ENCODE measurements at places on chromosomes 1 and 21.

GRCh38 chr1:47924270-47925048 lies 72.7 kb downstream of the TRABD2B start:
- DNase-seq, result no peak

GRCh38 chr1:179141592-179142251 lies 59.9 kb downstream of the TOR3A start:
- no peak for DNase-seq

- DNase-seq, result no peak
Measured at GRCh38 chr1:145689922-145690321, 17.2 kb downstream of the PDZK1 start.

GRCh38 chr1:207752456-207752998 lies 673 bp downstream of the CD46 start:
- DNase-seq, result no peak

- no peak for DNase-seq
Measured at GRCh38 chr1:233268389-233269022, 27.0 kb downstream of the PCNX2 start.

GRCh38 chr1:86741947-86742572 lies 37.7 kb downstream of the SH3GLB1 start:
- DNase-seq, result peak; percentile 6

GRCh38 chr1:205287767-205288559 lies 33.6 kb downstream of the NUAK2 start:
- DNase-seq, result no peak

GRCh38 chr21:42317341-42317741 lies 2.1 kb upstream of the TFF3 start:
- DNase-seq, result no peak

- no peak for DNase-seq
Measured at GRCh38 chr1:201360486-201360885, 17.0 kb downstream of the TNNT2 start.

DNA sequence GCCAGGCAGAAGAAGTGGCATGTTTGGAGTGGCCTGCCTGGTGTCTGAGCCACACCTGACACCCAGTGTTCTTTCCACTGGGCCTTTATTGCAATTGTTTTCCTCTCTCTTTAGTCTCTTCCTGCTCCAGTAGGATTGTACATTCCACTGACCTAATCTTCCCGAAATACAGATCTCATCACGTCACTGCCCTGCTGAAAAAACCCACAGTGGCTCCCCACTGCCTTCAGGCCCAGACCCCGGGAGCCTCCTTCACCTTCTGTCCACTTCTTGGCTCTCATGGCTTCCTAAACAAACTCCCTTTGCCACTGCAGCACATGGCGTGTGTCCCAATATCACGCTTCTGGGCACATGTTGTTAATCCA lies 25.3 kb upstream of the ATP5PO start:
- no peak for DNase-seq

DNA sequence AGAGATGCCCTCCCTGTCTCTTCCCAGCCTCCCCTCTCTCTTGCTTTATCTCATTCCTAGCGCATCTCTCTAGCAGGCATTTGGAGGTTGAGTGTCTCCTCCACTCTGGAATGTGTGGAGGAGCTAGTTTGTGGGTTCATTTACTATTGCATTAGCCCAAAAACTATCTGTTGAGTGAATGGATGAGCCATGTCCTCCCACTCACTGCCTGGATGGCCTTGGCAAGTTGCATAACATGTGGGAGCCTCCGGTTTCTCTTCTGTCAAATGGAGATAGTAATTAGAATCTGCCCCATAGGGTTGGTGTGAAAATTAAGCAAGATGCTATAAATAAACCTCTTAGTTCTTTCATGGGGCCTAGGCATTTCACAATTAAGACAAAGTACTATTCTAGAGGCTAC lies 181.8 kb downstream of the KAZN start:
- DNase-seq, result no peak

GRCh38 chr1:209645574-209646452 lies 6.4 kb downstream of the LAMB3 start:
- DNase-seq, result no peak

GRCh38 chr21:39296891-39297290 lies 16.5 kb downstream of the BRWD1 start:
- no peak for DNase-seq

- peak; percentile 48 for DNase-seq
Measured at GRCh38 chr1:153353226-153353947, 4.3 kb upstream of the S100A9 start.

- DNase-seq, result no peak
Measured at GRCh38 chr1:232561381-232561780, 68.6 kb downstream of the SIPA1L2 start.

DNA sequence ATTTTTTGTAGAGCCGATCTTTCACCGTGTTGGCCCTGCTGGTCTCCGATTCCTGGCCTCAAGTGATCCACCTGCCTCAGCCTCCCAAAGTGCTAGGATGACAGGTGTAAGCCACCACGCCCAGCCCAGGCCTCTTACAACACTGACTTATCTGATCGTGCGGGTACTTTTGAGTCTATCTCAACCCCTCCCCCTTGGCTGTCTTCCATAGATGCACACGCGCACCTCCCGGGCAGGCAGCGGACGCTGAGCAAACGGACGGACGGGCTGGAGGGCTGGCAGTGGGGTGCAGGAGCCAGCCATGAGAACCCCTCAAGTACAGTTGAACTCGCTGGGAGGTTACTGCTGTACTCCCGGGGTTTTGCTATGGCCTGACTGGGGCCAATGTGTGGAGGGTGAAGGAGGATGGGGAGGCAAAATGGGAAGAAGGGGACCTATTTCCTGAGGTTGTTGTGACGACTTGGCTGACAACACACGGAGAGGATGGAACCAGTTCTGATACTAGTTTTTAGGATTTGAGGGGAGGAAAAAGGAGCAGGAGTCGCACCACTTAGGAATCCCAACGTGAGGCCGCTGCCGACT lies 959 bp downstream of the CD58 start:
- no peak for DNase-seq

- DNase-seq, result no peak
Measured at GRCh38 chr1:237792149-237792548, 98.6 kb downstream of the ZP4 start.

GRCh38 chr21:27265949-27266348 lies 299.1 kb upstream of the ADAMTS5 start:
- DNase-seq, result no peak

DNA sequence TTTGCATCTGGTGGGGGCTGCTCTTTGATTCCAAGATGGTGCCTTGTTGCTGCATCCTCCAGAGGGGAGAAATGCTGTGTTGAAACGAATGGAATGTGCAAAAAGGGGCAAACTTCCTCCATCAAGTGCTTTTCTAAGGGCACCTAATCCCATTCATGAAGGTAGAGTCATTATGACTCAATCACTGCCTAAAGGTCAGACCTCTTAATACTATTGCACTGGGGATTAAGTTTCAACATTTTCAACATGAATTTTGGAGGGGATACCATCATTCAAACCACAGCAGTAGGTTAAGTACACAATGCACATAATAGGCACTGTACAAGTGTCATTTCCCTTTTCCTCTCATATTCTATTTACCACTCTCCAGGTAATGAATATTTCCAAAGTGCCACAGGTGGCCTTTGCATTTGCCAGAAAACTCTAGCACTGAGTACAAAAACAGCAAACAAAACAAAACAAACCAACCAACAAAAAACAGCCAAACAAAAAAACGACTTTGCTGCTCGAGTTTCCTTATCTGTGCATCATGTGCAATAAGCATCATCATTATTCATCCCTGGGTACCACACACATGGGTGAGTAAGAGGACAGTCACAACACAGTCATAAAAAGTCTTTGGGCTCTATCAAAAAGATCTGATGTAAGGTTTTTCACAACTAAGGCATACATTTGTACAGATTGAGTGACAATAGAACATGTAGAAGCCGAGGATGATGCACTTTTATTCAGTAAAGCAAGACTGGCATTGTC lies 42.5 kb downstream of the IFI44 start:
- no peak for DNase-seq

- no peak for DNase-seq
Measured at GRCh38 chr1:66681686-66682085, 70.6 kb upstream of the DYNLT5 start.

DNA sequence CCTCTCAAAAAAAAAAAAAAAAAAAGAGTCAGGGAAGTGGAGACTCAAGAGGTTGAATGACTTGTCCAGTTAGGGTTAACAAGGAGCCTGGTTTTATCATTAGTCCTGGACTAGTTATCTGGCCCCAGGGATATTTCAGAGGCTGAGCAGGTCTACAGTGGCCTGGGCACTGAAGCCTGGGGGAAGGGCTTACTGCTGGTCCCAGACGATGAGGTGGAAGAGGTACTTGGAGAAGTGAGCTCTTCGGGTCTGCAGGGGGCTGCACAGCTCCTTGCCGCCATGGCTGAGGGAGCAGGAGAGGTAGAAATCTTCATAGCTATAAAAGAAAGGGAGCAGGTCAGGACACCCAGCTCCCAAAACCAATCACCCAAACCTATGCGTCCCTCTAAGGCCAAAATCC lies 40.1 kb downstream of the PIK3C2B start:
- DNase-seq, result no peak
